ENCODE measurements at places on chromosomes 2 and 18.
A peak's percentile ranks its signal among the peaks of the same experiment; 100 is the strongest.

DNA sequence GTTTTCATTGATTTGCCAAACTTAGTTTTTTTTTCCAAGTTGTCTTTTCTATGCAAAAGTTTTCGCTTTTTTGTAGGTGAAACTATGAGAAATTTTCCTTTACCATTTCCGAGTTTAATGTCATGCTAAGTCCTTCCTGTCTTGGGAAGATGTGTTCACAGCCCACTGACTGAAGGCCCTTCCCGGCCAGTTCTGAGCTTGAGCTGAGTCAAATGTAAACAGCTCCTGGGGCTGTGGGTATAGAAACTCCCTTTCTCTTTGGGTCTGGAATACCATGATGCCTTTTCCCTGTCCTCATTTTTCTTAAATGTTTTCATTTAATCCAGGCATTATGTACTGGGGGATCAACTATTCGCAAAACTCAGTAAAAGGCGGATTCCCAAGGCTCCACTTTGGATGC is 69.8 kb upstream of the IL1R1 start:
- DNase-seq = no peak

DNA sequence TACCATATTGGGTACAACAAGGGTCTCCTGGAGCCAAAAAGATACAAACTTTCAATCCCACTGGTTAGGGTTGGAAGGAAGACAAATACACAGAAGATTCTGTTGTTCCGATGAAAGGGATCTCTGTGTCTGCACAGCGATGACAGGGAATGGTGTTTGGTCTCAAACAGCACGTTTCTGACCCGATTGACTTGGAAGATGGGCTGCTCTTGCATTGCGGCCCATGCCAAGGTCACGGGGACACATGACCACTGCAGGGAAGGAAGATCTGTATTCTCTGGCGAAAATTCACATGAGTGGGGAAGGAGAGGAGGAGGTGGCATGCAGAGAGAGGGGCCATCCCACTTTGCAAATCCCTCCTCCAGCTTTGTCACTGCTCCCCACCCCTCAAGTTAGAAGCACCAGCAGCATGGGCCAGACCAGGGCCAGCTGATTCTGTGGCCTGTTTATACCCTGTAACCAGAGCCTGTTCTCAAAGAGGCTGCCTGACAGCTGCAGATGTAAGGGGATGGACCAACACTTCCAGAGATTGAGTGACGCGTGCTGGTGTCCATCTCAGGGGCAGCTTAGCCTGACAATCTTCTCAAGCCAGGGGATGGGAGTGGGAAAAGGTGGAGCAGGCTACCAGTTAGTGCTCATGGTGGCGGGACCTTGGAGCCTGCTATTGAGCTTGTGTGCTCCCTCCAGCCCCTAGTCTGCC is 57.2 kb downstream of the TNP1 start:
- DNase-seq = peak; percentile 73

GRCh38 chr2:207352978-207353671 is 176.6 kb upstream of the CREB1 start:
- DNase-seq = no peak

DNA sequence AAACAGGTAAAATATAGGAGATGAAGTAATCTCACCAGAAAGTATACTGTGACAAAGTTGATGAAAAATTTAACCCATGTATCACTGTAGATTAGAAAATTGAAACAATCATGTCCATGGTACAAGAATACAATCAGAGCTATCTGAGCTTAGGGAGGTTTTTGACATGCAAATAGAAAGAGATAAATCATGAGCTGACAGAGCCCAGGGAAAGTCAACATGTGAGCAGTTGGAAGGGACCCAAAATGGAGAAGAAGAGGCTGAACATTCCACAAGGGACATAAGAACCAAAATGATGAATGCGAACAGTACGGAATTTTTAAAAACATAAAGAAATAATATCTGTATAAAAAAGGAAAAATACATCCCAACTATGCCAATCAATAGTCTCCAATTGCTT is 395.4 kb upstream of the CYRIA start:
- DNase-seq = no peak

- no peak for DNase-seq
Measured at GRCh38 chr2:32925283-32925815, 21.4 kb upstream of the LTBP1 start.

GRCh38 chr2:106899786-106900530 is 14.0 kb upstream of the ST6GAL2 start:
- DNase-seq = no peak

GRCh38 chr2:101533561-101534148 is 58.7 kb upstream of the RFX8 start:
- peak; percentile 45 for DNase-seq
